Smooth muscle cell of trachea (primary cell): ENCODE measurements at places on chromosomes 6 and 20. TPM values are rescaled to one million over a fixed set of nuclear protein-coding genes. Genes with fewer than 3 reads are reported as not detected.

DEFB124 gene
- total RNA-seq = not detected in 2 replicates

CCHCR1 gene
- total RNA-seq = 20.2 and 22.0 TPM in 2 replicates

APCDD1L gene
- total RNA-seq = 3.6 and 17.5 TPM in 2 replicates

RRBP1 gene
- total RNA-seq = 303 and 377 TPM in 2 replicates

BMP7 gene
- total RNA-seq = not detected in 2 replicates

ULBP3 gene
- 12.6 and 28.4 TPM in 2 replicates for total RNA-seq

GNRH2 gene
- 0.15 and 0.50 TPM in 2 replicates for total RNA-seq

TNXB gene
- 7.7 and 77.6 TPM in 2 replicates for total RNA-seq

KHDC1L gene
- not detected in 2 replicates for total RNA-seq

ASIP gene
- not detected in 2 replicates for total RNA-seq

CCM2L gene
- total RNA-seq = not detected in 2 replicates

HRH3 gene
- total RNA-seq = not detected in 2 replicates

RAD21L1 gene
- total RNA-seq = under 0.01 TPM in 1 of 2 replicates, not detected in the other

NXT1 gene
- 17.2 and 17.3 TPM in 2 replicates for total RNA-seq

UBE2C gene
- total RNA-seq = 3.0 and 27.8 TPM in 2 replicates

SCRT2 gene
- total RNA-seq = not detected in 2 replicates

PI16 gene
- 0.50 TPM in 1 of 2 replicates, not detected in the other for total RNA-seq

OR12D3 gene
- not detected in 2 replicates for total RNA-seq

C6orf15 gene
- total RNA-seq = not detected in 2 replicates
